ENCODE measurements at places on chromosomes 3 and 15.

- no peak for DNase-seq
Observed at GRCh38 chr15:41545218-41545617, 1.2 kb upstream of the RPAP1 start.

- no peak for DNase-seq
Observed at GRCh38 chr3:17028363-17028762, 143.6 kb downstream of the PLCL2 start.

DNA sequence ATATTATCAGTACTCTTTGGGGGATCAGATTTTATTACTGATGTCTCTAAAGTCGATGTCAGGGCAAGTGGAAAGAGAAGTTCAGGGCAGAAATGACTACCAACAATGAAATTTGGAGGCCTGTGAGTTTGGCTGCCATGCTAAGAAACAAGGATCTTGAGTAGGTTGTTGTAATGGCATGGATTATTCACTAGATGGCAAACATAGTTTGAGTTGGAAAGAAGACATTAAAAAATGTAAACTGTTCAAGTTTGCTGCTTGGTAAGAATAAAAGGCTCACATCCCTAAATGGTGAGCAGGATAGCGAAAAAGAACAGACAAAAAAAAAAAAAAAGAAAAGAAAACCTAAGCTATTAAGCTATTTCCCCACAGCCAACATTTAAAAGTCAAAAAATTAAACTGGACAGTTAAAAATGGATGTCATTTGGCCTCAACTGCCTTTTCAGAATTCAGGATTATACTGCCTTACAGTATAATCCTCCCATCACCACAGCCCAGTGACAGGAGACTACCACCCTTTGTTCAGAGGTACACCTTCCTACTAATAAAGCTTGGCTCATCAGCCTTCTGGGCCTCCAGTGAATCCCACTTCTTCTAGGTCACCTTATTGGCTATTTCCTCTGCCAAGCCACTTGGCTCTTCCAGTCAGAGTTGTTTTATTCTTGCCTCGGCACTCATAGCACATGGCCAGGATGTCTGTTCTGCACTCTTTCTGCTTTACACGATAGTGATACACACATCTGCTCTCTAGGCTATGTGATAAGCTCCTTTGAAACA is 163.7 kb downstream of the PLD1 start:
- peak; percentile 65 for DNase-seq

DNA sequence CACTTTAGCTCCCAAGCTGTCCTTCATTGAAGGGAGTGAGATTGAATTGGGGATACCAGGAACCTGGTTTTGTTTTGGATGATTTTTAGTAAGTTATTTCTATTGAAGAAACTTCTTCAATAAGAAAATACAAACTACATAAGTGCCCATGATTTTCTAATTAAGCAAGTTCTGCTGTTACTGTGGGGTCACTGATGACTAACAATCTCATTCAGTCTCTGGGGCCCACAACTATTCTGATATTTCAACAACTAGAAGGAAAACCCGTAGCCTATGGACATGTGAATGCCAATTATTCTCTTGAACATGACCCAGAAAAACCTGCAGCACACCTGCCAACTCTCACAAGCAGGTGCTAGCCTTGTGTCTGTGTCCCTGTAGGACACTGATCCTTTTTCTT is 184.6 kb downstream of the DCLK3 start:
- DNase-seq, result no peak

DNA sequence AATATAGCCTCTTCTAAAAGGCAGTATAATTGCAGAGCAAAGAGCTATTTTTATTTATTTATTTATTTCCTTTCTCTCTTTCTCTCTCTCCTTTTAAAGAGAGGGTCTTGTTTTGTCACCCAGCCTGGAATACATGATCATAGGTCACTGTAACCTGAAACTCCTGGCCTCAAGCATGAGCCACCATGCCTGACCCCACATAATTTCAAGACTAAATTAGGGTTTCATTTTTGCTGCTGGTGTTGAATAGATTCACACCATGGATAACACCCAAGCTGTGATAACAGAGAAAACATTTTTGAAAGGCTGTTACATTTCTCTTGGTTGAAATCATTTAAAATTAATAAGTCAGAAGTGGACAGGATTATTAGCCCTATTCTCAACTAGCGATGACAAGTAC is 131.6 kb downstream of the LEKR1 start:
- DNase-seq, result peak; percentile 6

DNA sequence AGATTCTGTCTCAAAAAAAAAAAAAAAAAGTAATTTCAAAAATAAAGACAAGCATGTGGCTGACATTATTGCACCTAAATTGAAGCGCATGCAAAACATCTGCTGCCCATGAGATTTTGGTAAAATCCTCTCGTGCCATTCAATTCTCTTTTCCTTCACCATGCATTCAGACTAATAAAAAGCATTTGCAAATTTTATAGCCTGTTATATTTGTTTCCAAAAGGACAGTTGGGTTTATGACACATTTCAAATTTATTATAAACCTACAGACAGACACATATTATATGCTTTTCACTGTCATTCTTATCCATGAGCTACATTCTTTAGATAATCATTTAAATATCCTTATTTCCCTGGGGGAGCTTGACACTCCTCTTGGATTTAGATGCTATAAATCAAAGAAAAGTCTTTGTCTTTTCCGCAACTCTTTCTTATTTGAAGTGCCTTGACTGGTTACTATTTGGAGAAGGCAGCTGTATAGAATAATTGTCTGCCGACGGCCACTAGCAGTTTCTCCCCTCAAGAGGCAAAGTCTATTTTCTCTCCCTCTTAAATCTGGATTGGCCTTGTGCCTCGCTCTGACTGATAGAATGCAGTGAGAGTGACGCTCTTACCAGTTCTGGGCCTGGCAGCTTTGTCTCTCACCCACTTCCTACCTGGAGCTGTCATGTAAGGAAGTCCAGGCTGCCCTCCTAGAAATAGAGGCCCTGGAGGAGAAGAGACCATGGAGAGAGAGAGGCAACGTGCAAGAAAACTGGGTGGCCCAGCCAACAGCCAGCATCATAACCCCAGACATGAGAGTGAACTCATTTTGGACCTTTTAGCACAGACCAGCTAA is 6.8 kb upstream of the LRIG1 start:
- no peak for DNase-seq

- no peak for DNase-seq
Observed at GRCh38 chr3:51198477-51198876, 186.6 kb upstream of the MANF start.

- no peak for DNase-seq
Observed at GRCh38 chr15:93063262-93063671, 25.7 kb downstream of the RGMA start.

DNA sequence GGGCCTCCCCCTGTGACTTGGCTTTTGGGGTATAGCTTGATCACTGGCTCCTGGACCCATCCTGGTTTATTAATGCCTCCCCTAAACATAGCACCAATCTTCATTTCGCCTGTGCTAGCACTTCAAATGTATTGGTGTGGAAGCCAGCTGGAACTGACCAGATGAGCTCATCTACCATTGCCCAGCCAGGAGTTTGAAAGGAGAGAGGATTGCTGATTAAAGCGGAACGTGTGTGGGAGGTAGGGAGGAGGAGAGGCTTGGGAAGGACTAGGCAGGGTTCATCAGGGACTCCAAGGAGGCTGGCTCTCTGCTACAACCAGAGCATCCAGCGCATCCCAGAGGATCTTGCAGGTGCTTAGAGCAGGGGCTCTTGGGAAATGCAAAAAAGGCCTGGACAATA is 34.4 kb upstream of the TLE3 start:
- no peak for DNase-seq

- DNase-seq, result no peak
Observed at GRCh38 chr3:99503350-99503749, 135.0 kb upstream of the COL8A1 start.

GRCh38 chr3:16784973-16785372 is 99.8 kb upstream of the PLCL2 start:
- no peak for DNase-seq

DNA sequence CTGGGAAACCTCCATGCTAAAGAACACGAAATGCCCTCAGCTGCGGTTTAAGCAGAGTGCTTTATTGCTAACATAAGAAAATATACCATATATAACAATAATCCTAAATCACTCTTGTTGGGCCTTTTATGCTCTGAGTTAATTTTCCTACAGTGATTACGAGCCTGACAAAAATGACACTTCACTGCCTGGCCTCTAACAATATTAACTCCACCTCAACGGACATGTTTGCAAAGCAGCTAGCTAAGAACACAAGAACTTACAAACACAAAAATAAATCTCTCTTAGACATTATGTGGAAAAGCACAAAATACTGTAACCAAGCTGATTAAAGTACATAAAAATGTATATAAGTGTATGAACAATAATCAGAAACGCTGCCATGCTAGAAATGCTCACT is 40.7 kb downstream of the DLG1 start:
- no peak for DNase-seq

GRCh38 chr3:79253271-79253670 is 514.5 kb downstream of the ROBO1 start:
- DNase-seq, result no peak

- no peak for DNase-seq
Observed at GRCh38 chr3:197260491-197261163, 37.8 kb downstream of the DLG1 start.

- DNase-seq, result no peak
Observed at GRCh38 chr3:45795882-45796765, at the start of gene SLC6A20. Gene SLC6A20 (minus strand): TSS chr3:45796536. CDS start chr3:45796419, 117 bp downstream.

DNA sequence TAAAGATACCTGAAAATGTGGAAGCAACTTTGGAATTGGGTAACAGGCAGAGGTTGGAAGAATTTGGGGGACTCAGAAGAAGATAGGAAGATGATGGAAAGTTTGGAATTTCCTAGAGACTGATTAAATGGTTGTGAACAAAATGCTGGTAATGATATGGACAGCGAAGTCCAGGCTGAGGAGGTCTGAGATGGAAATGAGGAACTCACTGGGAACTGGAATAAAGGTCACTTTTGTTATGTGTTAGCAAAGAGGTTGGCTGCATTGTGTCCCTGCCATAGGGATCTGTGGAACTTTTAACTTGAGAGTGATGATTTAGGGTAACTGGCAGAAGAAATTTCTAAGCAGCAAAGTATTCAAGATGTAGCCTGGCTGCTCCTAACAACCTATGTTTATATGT is 13.0 kb downstream of the MITF start:
- DNase-seq, result no peak

GRCh38 chr3:16908016-16908807 is 23.5 kb downstream of the PLCL2 start:
- no peak for DNase-seq

DNA sequence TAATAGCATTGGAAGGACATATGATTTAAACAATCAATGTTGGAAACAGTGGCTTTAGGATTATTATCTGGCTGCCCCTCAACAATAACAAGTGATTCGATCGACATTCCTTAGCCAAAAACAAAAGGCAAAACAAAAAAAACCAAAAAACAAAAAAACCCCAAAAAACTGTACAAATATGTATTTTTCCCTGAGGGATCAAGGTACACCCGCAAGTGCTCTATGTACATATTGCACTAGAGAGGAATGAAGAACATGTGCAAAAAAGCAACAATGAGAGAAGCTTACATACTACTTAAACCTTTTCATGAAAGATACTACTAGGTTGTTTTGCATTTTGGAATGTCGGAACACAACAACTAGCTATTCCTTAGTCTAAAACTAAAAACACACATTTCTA is 14.2 kb upstream of the ICE2 start:
- no peak for DNase-seq

- peak; percentile 21 for DNase-seq
Observed at GRCh38 chr3:123113889-123114450, 47.1 kb downstream of the PDIA5 start.

DNA sequence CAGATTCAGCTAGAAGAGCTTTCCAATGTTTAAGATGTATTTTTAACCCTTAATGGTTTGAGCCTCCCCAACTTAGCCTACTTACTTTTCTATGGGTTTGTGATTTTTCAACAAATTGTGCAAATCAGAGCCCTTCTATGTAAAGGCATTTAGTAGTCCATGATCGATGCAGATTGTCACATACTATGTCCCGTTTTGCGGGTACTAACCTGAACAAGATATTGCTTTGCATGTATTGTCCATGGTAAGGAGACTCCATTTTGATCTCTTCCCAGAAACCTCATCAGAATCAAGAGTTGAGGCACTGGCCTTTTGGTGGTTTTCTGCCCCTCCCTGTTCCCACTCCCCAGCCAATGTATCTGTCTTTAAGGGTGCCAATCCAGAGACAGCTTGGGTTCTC is 60.8 kb downstream of the ETV5 start:
- no peak for DNase-seq

- DNase-seq, result peak; percentile 7
Observed at GRCh38 chr3:3260870-3261269, 81.4 kb upstream of the CRBN start.

GRCh38 chr3:77313843-77314242 is 273.9 kb downstream of the ROBO2 start:
- no peak for DNase-seq

DNA sequence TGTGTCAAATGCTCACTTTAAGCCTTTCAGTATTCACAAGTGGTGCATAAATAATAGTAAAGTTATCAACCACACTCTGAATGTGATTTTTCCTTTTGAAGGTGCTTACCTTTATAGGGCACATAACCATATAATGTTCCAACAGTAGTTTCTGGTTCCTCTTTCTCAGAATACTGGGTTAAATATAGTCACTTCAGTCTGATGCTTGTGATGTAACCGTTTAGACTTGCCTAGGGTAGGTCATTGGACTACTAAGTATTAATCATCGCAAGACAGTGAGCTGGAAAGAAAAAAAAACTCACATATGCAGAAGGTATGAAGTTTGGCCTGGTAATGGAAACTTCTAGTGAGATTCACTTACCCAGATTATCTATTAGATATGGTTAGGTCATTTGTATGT is 1.9 kb downstream of the KBTBD8 start:
- peak; percentile 62 for DNase-seq

GRCh38 chr3:17800232-17800631 is 57.8 kb upstream of the TBC1D5 start:
- DNase-seq, result no peak

DNA sequence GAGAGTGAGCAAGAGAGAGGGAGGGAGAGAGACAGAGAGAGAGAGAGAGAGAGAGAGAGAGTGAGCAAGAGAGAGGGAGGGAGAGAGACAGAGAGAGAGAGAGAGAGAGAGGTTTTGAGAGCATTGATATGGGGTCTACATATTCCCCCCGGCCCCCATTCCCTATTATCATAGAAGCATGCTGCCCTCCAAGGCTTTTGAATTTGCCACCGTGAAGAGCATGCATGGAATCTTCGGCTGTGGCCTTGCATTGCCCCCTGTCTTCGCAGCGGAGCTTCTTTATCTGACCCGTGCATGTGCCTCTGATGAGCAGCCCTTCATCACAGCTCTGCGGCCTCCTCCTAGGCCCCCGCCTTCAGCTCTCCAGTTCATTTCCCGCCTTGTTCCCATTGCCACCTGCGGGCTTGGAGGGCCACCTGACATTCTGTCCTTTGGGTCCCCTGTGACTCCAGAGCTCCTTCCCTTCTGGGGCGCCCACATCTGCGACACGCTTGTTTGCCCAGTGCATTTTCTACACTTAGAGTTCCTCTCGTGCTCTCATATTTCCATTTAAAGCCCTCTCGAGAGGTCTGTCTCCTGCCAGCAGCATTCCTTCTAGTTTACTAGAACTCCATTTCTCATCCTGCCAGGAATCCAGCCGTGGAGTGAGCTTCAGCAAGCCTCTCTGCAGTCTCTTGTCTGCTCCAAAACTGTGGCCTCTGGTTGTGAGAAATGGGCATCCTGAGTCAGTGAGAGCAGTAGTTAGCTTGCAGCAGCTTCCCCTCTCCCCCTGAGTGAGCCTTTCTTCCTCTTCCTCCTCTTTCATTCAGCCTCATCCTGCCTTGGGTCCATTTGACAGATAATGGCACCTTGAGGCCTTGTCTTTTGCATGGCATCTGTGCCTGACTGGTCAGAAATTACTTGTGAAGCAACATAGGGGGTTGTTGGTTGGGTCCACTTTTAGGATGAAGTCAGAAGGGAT is 25.3 kb downstream of the LPP start:
- DNase-seq, result no peak

- peak; percentile 86 for DNase-seq
Observed at GRCh38 chr3:153138276-153139210, 23.5 kb upstream of the RAP2B start.
